Lower lobe of right lung (tissue), 2 donors: ENCODE measurements at places on chromosomes 13 and 19. TPM values are rescaled to one million over a fixed set of nuclear protein-coding genes. Genes with fewer than 3 reads are reported as not detected.

Gene CKM
- total RNA-seq, result 0.24 TPM

Gene LRFN3
- 14.6 TPM for total RNA-seq

Gene ZNF28
- 20.9 TPM for total RNA-seq

Gene TJP3
- 34.4 TPM for total RNA-seq

Gene OR4F17
- total RNA-seq, result not detected

Gene PROZ
- total RNA-seq, result not detected

DNA sequence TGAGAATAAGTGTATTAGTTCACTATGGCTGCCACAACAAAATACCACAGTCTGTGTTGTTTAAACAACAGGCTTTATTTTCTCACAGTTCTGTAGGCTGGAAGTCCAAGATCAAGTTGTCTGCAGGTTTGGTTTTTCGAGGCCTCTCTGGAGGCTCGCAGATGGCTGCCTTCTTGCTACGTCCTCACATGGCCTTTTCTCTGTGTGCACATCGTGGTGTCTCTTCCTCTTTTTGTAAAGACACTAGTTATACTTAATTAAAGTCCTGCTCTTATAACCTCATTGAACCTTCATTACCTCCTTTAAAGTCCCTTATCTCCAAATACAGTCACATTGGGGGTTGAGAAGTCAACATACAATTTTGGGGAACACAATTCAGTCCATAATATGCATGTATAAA lies 10.6 kb downstream of the CSNK1A1L start:
- H3K27me3 ChIP-seq, result no peaks in the 10 kb centered on the region
- H3K4me1 ChIP-seq, result no peaks in the 10 kb centered on the region
- H3K27ac ChIP-seq, result no peak overlapping the region
- H3K36me3 ChIP-seq, result no peaks in the 10 kb centered on the region

GRCh38 chr19:50882188-50882587 lies 8.9 kb downstream of the KLK2 start:
- no peak overlapping the region for H3K4me3 ChIP-seq
- H3K27me3 ChIP-seq, result peaks cover 25% of the 10 kb centered on the region
- H3K36me3 ChIP-seq, result no peaks in the 10 kb centered on the region
- H3K27ac ChIP-seq, result no peak overlapping the region
- no peak for DNase-seq

GRCh38 chr13:78607409-78608251 lies 4.3 kb upstream of the POU4F1 start:
- H3K4me3 ChIP-seq, result peak overlapping the region; percentile 14
- peaks cover 36% of the 10 kb centered on the region for H3K4me1 ChIP-seq
- H3K27me3 ChIP-seq, result peaks cover 75% of the 10 kb centered on the region
- no peaks in the 10 kb centered on the region for H3K36me3 ChIP-seq
- no peak for DNase-seq

DNA sequence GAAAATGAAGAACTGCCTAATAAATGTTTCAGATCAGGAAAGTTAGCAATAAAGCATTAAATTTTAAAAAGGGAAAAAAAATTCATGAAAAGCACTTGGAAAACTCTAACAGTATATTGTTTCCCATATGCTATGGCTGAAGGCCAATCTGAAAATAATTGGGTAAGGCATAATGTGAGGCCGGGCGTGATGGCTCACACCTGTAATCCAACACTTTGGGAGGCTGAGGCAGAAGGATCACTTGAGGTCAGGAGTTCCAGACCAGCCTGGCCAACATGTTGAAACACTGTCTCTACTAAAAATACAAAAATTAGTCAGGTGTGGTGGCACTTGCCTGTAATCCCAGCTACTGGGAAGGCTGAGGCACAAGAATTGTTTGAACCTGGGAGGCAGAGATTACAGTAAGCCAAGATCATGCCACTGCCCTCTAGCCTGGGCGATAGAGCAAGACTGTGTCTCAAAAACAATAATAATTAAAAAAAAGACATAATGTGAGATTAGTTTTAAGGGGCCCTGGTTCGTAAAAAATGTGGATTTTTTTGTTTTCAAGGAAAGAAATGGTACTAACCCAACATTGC lies 15.2 kb downstream of the INTS6 start:
- no peaks in the 10 kb centered on the region for H3K27me3 ChIP-seq
- no peaks in the 10 kb centered on the region for H3K36me3 ChIP-seq
- H3K27ac ChIP-seq, result no peak overlapping the region
- DNase-seq, result no peak

DNA sequence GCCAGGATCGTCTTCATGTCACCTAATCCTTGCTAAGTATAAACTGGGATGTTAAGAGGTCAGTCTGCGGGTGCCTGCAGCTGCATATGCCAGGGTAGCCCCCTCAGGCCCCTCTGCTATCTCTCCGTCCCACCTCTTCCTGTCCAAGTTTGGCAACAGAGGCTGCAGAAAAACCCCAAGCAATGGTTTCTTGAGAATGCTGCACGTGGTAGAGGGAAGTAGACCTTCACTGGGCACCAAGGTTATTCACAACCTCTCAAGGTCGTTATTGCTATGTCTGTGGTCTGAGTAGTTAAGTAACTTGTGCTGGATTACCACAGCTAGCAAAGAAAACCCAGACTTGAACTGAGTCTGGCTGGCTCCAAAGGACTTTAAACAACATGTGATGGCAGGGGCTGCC lies 77.9 kb upstream of the XPO4 start:
- peaks cover 89% of the 10 kb centered on the region for H3K36me3 ChIP-seq
- DNase-seq, result no peak
- no peaks in the 10 kb centered on the region for H3K4me1 ChIP-seq
- H3K27me3 ChIP-seq, result no peaks in the 10 kb centered on the region
- no peak overlapping the region for H3K27ac ChIP-seq

- peaks cover 95% of the 10 kb centered on the region for H3K36me3 ChIP-seq
- no peaks in the 10 kb centered on the region for H3K4me1 ChIP-seq
- DNase-seq, result no peak
- peak overlapping the region; percentile 58 for H3K27ac ChIP-seq
- no peak overlapping the region for H3K4me3 ChIP-seq
Measured at GRCh38 chr19:10818301-10819123, 17.5 kb downstream of the TMED1 start.

- H3K4me1 ChIP-seq, result no peaks in the 10 kb centered on the region
- no peak for DNase-seq
- no peaks in the 10 kb centered on the region for H3K36me3 ChIP-seq
- no peak overlapping the region for H3K27ac ChIP-seq
- H3K27me3 ChIP-seq, result no peaks in the 10 kb centered on the region
Measured at GRCh38 chr19:8129061-8129618, 20.3 kb downstream of the FBN3 start.

DNA sequence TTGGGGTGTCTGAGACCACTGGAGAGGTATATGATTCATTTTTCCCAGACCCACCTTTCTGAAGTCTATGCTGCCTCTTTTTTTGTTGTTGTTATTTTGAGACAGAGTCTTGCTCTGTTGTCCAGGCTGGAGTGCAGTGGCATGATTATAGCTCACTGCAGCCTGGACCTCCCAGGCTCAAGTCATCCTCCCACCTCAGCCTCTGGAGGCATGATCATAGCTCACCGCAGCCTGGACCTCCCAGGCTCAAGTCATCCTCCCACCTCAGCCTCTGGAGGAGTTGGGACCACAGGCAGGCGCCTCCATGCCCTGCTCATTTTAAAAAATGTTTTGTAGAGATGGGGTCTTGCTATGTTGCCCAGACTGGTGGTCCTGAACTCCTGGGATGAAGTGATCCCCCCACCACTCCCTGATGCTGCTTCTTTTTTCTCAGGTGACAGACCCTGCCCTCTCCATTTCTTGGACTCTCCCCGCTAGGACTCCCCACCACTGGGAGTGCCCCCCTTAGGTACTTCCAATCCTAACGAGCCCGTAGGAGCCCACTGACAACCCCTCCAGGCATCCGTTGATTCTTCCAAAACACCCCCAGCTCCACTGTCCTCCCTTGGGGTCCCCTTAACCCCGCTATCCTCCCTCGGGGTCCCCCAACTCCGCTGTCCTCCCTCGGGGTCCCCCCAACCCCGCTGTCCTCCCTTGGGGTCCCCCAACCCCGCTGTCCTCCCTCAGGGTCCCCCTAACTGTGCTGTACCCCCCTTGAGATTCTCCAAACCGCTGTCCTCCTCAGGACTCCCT lies 45.4 kb downstream of the ARHGEF18 start:
- DNase-seq, result no peak
- peak overlapping the region; percentile 98 for H3K4me3 ChIP-seq
- H3K27ac ChIP-seq, result peak overlapping the region; percentile 91
- H3K27me3 ChIP-seq, result no peaks in the 10 kb centered on the region
- peaks cover 36% of the 10 kb centered on the region for H3K4me1 ChIP-seq

- H3K27me3 ChIP-seq, result no peaks in the 10 kb centered on the region
- no peaks in the 10 kb centered on the region for H3K4me1 ChIP-seq
Measured at GRCh38 chr13:108974686-108975085, 345.3 kb downstream of the MYO16 start.
